Thoracic aorta (tissue), 2 donors: ENCODE measurements at places on chromosomes 2 and 18. TPM values are rescaled to one million over a fixed set of nuclear protein-coding genes. Genes with fewer than 3 reads are reported as not detected.

The CD226 gene
- 3.7 TPM for total RNA-seq

The EFEMP1 gene
- total RNA-seq, result 2,754 TPM

- peak overlapping the region; percentile 76 for H3K4me3 ChIP-seq
- peaks cover 6% of the 10 kb centered on the region for H3K4me1 ChIP-seq
- no peak for DNase-seq
- no peaks in the 10 kb centered on the region for H3K27me3 ChIP-seq
- H3K27ac ChIP-seq, result no peak overlapping the region
These were observed 40.4 kb downstream of the TMEM18 start for GRCh38 chr2:636641-637405.

DNA sequence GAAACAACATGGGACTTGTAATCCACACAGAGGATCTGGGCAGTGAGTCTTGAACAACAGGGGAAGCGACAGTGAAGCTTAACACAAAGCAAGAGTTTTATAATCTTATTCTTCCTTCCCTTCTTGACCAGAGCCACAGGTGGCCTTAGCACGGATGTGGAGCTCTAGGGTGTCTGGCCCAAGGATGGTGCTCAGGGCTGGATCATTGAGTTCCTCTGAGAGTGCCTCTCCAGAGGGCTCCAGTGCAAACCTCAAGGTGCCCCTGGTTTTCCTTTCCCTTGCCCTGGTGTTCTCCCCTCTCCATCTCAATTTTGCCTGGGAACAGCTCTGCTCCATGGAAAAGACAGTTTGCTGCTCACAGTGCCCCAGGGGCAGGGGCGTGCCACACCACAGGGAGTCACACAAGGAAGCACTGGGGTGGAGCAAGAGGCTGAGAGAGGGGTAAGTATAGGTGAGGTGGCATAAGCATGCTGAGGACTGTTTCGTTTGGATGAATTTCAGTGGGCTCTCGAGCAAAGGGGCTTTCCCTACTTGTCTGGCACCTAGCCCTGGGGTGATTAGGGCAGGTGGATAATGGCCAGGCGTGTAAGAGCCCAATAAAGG lies 88.6 kb upstream of the B3GNT7 start:
- no peaks in the 10 kb centered on the region for H3K36me3 ChIP-seq
- H3K27me3 ChIP-seq, result no peaks in the 10 kb centered on the region
- H3K27ac ChIP-seq, result no peak overlapping the region
- H3K4me1 ChIP-seq, result no peaks in the 10 kb centered on the region
- no peak for DNase-seq

The IL18RAP gene
- 32.1 TPM for total RNA-seq

DNA sequence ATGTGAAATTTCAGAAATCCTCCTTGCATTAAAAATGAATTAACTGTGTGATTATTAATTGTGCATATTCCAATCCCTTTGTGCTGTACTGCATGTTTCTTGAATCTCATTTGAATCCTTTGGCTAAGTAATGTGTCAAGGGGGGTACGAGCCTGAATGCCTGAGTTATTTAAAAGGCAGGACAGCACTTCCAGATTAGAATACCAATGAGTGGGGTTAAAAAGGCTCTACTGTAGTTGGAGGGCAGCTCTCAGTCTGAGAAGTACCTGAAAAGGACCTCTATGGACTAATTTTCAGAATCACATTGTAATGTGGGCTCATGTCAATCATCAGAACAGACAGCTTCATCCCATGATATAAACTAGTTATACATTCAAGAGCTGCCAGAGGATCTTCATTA lies 423.0 kb downstream of the GRB14 start:
- DNase-seq, result no peak
- no peaks in the 10 kb centered on the region for H3K27me3 ChIP-seq
- H3K36me3 ChIP-seq, result no peaks in the 10 kb centered on the region
- no peak overlapping the region for H3K27ac ChIP-seq
- H3K4me3 ChIP-seq, result no peak overlapping the region

The KCNF1 gene
- total RNA-seq, result not detected

DNA sequence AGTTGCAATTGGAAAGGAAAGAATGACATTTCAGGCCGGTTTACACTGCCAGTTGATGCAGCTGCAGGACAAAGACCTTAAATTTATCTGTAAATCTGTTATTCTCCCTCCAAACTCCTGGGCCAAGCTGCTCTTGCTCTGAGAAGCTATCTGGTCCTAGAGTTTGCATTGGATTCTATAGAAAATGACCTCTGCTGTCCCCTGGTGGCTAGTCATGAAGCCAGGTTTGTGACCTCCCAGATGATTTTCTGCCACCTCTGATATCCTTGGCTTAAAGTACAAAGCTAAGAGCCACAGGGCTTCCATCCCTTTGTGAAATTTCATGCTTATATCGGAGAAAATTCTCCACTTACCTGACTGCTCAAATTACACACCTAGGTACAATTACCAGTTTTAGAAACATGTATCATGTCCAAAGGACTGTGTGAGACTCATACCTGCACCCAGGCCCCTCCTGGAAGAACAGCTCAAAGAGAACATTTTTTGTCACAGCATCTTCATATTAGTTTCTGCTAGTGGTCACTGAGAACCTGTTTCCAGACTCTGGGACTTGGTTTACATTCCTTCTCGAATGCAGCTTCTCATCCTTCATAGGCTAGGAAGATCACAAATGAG lies 28.9 kb upstream of the IER3IP1 start:
- no peak overlapping the region for H3K27ac ChIP-seq
- DNase-seq, result no peak
- H3K4me3 ChIP-seq, result no peak overlapping the region
- H3K4me1 ChIP-seq, result no peaks in the 10 kb centered on the region

The FN1 gene
- total RNA-seq, result 8,882 TPM

DNA sequence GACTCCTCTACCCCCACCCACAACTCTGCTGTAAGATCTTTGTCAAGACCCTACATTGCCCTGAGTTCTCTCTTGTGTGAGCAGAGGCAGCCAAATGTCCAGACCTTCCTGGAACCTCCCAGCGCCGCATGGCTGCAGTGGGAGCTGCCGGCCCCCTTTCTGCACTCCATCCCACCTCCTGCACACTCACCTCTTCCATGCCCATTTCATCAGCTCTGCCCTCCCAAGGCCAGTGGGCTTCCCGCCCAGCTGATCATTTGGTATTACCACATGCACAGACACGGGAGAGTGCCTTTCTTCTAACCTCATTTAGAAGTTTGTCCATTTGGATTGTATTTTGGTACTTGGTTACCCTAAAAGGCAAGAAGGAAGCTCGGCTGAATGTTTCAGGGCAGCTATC lies 2.0 kb downstream of the IL1R2 start:
- H3K27me3 ChIP-seq, result no peaks in the 10 kb centered on the region
- no peak overlapping the region for H3K27ac ChIP-seq
- H3K4me3 ChIP-seq, result no peak overlapping the region
- H3K36me3 ChIP-seq, result no peaks in the 10 kb centered on the region

The TUBA4A gene
- 20.4 TPM for total RNA-seq

DNA sequence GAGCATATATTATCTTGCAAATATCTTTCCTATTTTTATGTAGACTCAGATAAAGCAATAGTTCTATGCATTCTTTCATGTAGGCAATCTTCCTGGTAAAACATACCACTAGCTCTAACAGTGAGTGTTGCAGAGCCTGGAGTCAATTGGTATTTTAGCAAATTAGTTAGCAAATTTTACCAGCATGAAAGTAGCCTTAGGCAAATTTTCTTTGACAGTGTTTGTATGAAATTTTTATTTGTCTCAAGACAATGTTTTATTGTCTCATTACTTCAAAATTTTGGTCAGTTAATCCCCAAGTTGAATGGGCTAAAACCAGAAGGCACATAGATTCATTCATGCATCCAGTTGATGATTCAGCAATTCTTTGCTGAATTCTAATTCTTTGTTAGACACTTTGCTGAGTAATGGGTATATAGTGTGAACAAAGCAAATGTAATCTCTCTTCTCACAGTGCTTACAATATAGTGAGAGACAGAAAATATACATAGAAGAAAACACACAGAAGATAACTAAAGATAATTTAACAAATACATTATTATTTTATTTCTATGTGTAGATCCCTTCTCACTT lies 27.1 kb downstream of the SLC38A11 start:
- H3K36me3 ChIP-seq, result no peaks in the 10 kb centered on the region
- no peaks in the 10 kb centered on the region for H3K4me1 ChIP-seq
- no peak overlapping the region for H3K27ac ChIP-seq
- no peak for DNase-seq
- no peak overlapping the region for H3K4me3 ChIP-seq
- no peaks in the 10 kb centered on the region for H3K27me3 ChIP-seq

DNA sequence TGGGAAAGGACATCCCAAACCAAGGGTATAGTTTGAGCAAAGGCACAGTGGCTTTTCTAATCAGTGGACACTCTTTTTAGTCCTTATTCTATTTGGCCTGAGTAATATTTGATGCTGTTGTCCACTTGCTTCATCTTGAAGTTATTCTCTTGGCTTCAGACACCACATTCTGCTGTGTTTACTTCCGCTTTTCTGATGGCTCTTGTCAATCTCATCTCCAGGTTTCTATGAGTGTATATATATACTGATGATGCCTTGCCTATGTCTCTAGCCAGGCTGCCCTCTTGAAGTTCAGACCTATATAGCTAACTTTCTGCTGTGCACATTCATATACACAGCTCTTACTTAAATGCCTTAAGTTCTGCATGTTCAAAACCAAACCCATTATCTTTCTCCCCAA lies 83.1 kb downstream of the EFEMP1 start:
- no peak overlapping the region for H3K4me3 ChIP-seq
- H3K36me3 ChIP-seq, result no peaks in the 10 kb centered on the region
- no peak overlapping the region for H3K27ac ChIP-seq

DNA sequence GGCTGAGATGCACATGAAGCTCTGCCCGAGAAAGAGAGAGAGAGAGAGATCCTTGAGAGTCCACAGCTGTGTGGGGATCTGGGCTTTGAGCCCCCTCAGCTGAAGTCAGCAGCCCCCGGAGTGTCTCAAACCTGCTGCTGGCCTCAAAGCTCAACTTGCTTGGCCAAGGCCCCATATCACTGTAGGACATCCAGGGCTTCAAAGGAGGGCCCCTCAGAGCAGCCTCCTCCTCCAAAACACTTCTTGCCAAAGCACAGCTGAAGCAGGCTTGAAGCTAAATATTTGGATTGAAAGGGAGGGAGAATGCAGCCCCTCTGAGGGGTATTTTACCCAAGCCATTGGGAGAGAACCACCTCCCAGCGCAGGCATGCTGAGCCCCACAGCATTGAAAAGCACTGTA lies 357.6 kb downstream of the OSR1 start:
- no peaks in the 10 kb centered on the region for H3K27me3 ChIP-seq
- no peak for DNase-seq
- no peaks in the 10 kb centered on the region for H3K4me1 ChIP-seq
- H3K27ac ChIP-seq, result no peak overlapping the region

The SMC6 gene
- total RNA-seq, result 10.4 TPM

The KIAA2012 gene
- not detected for total RNA-seq

- no peak overlapping the region for H3K4me3 ChIP-seq
- no peaks in the 10 kb centered on the region for H3K36me3 ChIP-seq
- no peaks in the 10 kb centered on the region for H3K27me3 ChIP-seq
These were observed 630.3 kb upstream of the NRXN1 start for GRCh38 chr2:51662187-51662586.

The PRKAG3 gene
- not detected for total RNA-seq

DNA sequence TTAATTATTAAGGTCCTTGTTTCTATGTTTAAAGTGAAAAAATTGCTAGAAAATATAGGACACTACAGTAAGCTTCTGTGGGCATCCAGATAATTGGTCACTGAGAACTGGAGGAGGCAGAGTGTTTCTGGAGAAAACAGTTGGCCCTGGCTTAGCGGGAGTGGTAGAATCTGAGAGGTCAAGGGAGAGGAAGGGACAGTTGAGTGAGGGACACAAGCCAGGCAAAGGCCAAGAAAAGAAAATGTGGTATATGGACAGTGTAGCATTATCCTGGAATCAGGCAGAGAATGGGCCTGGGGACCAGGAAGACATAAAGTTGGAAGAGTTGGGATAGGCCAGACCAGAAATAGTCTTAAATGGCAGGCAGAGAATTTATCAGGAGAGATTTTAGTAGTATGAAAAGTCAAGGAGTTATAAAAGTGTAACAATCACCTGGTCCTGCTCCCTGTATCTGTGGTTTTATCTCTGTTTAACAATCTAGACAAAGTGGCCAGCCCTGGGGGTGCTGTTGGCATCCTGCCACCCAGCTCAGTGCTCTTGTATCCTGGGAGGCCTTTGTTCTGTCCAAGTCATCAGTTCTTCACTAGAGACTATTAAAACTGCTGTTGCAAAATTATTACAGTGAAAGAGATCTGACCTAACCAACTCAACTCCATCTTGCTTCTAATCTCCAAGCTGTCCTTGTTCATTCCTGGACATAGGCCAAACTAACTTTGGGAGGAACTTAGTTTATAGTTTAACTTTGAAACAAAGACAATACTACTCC lies 15.4 kb upstream of the MSGN1 start:
- no peak overlapping the region for H3K27ac ChIP-seq
- no peak overlapping the region for H3K4me3 ChIP-seq
- DNase-seq, result no peak
- H3K4me1 ChIP-seq, result no peaks in the 10 kb centered on the region
- H3K27me3 ChIP-seq, result no peaks in the 10 kb centered on the region
- no peaks in the 10 kb centered on the region for H3K36me3 ChIP-seq

The SOCS6 gene
- total RNA-seq, result 20.3 TPM

- no peak overlapping the region for H3K27ac ChIP-seq
- no peak overlapping the region for H3K4me3 ChIP-seq
- H3K27me3 ChIP-seq, result no peaks in the 10 kb centered on the region
- no peak for DNase-seq
- H3K4me1 ChIP-seq, result peaks cover 5% of the 10 kb centered on the region
These were observed 57.2 kb downstream of the CALCRL start for GRCh38 chr2:187390891-187391290.

The CTNNA2 gene
- total RNA-seq, result not detected

The GALNT5 gene
- total RNA-seq, result 3.4 TPM

The CD302 gene
- 115 TPM for total RNA-seq

The FBLN7 gene
- 15.6 TPM for total RNA-seq

GRCh38 chr2:109218087-109218791 lies 89.2 kb downstream of the SH3RF3 start:
- H3K4me1 ChIP-seq, result peaks cover 49% of the 10 kb centered on the region
- no peaks in the 10 kb centered on the region for H3K36me3 ChIP-seq
- no peaks in the 10 kb centered on the region for H3K27me3 ChIP-seq
- no peak for DNase-seq

- no peak for DNase-seq
- H3K27ac ChIP-seq, result no peak overlapping the region
- H3K36me3 ChIP-seq, result no peaks in the 10 kb centered on the region
- H3K27me3 ChIP-seq, result no peaks in the 10 kb centered on the region
- H3K4me1 ChIP-seq, result no peaks in the 10 kb centered on the region
These were observed 1605.3 kb upstream of the ACVR2A start for GRCh38 chr2:146239392-146240135.

- no peak overlapping the region for H3K27ac ChIP-seq
- H3K27me3 ChIP-seq, result no peaks in the 10 kb centered on the region
- H3K4me3 ChIP-seq, result no peak overlapping the region
- DNase-seq, result no peak
These were observed 641.7 kb upstream of the NRXN1 start for GRCh38 chr2:51673628-51674027.

The OBSL1 gene
- 151 TPM for total RNA-seq

DNA sequence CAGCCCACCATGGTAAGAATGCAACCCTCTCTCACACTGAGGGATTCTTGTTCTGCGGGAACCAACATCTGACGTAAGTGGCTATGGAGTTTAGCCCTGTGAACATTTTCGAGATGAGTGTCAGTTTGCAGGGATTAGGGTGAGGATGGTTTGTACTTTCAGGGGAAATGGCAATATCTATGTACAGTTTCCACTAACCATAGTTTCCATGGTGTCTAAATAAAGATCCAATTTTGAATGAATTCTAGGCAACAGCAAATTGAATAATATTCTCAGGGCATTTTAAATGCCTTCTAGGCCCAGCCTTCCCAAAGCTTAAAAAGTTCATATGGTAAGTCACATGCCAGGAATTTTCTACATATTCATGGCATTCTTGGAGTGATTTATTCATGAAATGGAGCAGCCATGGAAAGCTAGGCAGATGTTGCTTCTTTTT lies 105.4 kb upstream of the MMADHC start:
- no peak overlapping the region for H3K27ac ChIP-seq
- no peak for DNase-seq
- H3K36me3 ChIP-seq, result no peaks in the 10 kb centered on the region
- peaks cover 8% of the 10 kb centered on the region for H3K4me1 ChIP-seq
- no peaks in the 10 kb centered on the region for H3K27me3 ChIP-seq
